ENCODE measurements at places on chromosomes 7 and 10.

DNA sequence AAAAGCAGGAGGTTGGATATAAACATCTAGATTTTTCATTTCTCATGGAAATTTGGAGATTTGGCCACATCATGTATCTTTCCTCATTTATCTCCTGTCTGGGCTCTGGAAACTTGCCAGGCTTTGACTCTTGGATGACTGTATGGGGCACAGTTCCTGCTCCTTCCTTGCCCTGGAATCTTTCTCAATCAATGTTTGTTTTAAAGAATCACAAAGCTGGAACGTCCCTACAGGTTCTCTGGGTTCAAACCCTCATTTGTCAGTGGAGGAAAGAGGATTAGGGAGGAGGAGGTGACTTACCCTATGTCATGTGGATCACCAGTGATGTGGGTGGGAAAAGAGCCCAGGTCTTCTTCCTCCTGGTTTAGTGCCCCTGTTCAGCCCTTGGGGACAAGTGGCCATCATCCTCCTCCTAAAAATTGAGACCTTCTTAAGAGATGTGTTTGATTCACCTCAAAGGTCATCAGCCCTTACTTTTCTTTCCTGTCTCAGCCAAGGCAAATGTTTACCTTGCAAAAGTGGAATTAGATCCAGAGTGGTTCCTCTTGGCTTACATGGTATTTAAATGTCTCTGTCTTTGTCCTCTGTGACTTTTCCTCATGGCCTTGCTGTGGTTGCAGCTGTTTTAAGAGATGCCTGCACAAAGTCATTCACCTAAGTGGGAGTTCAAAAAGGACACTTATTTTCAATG is 38.8 kb upstream of the PDZD8 start:
- DNase-seq: peak; percentile 62

- no peak for DNase-seq
These were observed 525 bp upstream of the CHUK start for GRCh38 chr10:100229819-100230422.

- DNase-seq: no peak
These were observed 148.4 kb downstream of the MAD1L1 start for GRCh38 chr7:2084331-2084730.

GRCh38 chr10:88230251-88230650 is 352.9 kb downstream of the RNLS start:
- no peak for DNase-seq

DNA sequence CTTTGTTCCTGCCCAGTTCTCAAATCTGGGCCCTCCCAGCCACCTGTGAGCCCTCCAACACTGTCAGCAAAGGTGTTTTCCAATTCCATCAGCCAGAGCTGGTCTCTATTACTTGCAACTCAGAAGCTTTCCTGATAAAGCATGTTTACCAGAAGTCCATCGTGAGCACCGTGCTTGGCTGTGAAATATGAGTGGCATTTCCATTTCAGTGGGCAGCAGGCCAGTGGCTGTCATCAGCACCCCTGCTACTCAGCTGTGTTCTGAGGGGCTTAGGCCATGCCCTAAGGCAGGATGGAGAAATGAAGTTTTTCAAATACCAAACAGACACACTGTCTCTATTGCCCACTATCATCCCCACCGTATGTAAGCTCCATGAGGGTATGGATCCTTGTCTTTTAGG is 12.7 kb upstream of the BNIP3 start:
- DNase-seq: no peak

- no peak for DNase-seq
These were observed 1260.9 kb upstream of the SORCS1 start for GRCh38 chr10:108425283-108425964.

- DNase-seq: no peak
These were observed 153.7 kb downstream of the FAM107B start for GRCh38 chr10:14621037-14621436.

- DNase-seq: no peak
These were observed 9.1 kb upstream of the SCART1 start for GRCh38 chr10:133444342-133445267.

GRCh38 chr7:140019606-140020005 is 43.1 kb downstream of the PARP12 start:
- no peak for DNase-seq

DNA sequence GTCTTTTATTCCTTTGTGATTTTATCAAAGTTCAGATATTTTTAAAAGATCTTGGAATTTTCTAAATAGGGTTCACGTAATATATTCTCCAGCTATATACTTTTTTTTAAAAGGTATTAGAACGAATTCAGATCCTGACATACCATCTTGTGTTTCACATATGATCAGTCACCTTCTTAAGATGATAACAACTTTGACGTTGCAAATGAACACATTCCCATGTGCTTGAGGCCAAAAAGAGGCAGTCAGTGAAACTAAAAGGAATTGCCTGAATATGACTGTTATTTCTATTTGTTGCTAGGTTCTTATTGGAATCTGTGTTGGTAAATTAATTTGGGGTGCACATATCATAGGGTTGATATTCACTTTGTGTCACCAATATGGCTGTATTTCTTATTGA is 310.1 kb downstream of the MDFIC start:
- no peak for DNase-seq

DNA sequence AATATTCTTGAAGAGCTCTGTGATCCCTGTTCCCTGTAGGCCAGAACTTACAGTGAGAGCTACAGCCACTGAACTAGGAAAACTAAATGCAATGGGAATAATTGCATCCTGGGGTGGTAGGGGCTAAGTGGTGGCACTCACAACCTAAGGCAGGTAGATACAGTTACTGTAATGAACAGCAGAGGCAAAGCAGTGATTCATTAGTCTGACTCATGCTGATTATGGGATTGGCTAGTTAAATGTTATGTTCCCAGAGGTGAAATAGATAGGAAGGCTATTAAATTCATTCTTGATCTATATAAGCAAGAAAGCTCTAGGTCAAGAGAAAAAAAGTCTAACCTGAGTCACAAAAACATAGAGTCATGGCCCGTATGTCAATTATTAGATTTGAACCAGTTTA is 173.1 kb upstream of the MALRD1 start:
- no peak for DNase-seq

- DNase-seq: no peak
These were observed 36.2 kb upstream of the ACTR3B start for GRCh38 chr7:152723364-152723763.

- no peak for DNase-seq
These were observed 15.9 kb upstream of the RAPGEF5 start for GRCh38 chr7:22372863-22373262.

GRCh38 chr10:21022821-21023220 is 125.7 kb upstream of the NEBL start:
- no peak for DNase-seq

DNA sequence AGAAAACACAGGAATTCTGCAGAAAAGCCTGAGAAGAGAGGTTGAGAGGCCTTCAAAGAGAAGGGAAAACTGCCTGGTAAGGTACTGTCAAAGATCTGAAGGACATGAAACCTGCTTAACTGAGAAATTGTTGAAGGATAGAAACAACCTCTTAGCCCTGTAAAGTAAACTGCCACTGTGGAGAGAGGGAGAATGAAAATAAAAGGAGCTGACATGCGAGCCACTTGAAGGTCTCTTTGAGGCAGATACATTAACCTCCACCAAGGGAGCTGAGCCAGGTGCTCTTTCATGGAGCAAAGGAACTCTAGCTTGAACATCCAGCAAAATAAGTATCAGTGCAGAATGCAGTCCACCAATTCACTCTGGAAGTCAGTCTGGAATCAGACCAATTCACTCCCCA is 108.8 kb upstream of the FEZF1 start:
- no peak for DNase-seq

DNA sequence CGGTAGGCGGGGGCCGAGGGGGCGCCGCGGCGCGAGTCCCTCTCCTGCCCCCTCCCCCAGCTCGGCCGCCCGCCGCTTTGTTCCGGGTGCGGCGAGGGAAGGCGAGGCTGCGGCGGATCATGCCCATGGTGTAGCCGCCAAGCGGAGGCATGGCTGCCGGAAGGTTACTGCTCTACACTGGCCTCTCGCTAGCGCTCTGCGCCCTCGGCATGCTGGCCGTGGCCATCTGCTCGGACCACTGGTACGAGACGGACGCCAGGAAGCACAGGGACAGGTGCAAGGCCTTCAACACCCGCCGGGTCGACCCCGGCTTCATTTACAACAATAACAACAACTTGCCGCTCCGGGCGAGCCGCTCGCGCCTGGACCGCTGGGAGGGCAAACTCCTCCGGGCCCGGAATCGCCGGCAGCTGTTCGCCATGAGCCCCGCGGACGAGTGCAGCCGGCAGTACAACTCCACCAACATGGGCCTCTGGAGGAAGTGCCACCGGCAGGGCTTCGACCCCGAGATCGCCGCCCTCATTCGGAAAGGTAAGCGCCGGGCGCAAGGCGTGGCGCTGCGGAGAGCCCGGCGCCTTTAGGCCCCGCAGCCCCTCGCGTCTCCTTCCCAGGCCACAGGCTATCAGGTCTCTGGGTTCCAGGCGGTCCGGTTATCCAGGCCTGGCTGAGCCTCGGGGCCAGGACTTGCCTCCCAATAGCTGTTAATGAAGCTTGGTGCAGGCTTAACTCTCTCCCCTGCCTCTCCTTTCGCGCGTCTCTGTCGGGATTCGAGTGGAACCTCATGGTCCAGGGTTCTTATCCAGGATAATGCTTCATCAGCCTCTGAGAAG is 513 bp downstream of the TMEM178B start:
- no peak for DNase-seq

- DNase-seq: no peak
These were observed 14.3 kb downstream of the ZC3HAV1 start for GRCh38 chr7:139095194-139095659.

GRCh38 chr7:106112972-106113421 is 885 bp upstream of the SYPL1 start:
- no peak for DNase-seq

- no peak for DNase-seq
These were observed 103.0 kb upstream of the LRRTM3 start for GRCh38 chr10:66822801-66823200.

GRCh38 chr10:99661377-99661763 is 2.1 kb downstream of the ENTPD7 start:
- DNase-seq: peak; percentile 86

GRCh38 chr7:157016024-157016351 is 5.5 kb upstream of the MNX1 start:
- no peak for DNase-seq

GRCh38 chr7:4951304-4951703 is 7.7 kb downstream of the MMD2 start:
- no peak for DNase-seq

DNA sequence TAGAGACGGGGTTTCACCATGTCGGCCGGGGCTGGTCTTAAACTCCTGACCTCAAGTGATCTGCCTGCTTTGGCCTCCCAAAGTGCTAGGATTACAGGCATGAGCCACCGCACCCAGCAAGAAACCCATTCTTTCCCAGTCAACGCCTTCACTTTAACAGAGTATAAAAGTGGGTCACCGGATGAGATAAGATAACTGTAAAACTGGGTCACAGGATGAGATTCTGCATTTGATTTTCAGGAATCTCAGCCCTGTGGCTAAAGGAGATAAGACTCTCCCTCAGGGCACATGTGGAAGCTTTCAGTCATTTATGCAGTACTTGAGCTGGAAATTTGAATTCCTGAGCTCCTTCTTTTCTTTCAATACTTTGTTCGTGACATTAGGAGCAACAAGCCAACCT is 70.8 kb downstream of the LRRC17 start:
- DNase-seq: peak; percentile 35

GRCh38 chr10:126544565-126544964 is 125.9 kb downstream of the C10orf90 start:
- DNase-seq: no peak

DNA sequence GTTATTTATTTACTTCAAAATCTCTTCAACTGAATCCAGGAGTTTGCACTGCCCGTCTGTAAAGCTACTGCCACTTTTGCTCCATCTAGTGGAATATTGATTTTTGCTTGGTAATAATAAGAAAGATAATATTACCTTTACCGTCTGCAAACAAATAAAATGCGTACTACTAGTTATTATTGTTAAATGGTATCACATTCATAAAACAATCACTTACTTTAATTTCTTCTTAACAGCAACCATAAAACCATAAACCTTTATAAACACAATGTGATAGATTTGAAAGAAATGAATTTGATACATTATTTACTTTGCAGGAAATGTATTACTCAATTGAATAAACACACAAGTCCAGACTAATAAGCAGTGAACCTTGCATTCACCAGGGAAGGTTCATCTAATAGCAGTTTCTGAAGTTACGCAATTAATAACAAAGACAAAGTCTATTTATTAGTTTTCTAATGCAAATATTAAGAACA is 6.4 kb downstream of the AGMO start:
- peak; percentile 69 for DNase-seq

DNA sequence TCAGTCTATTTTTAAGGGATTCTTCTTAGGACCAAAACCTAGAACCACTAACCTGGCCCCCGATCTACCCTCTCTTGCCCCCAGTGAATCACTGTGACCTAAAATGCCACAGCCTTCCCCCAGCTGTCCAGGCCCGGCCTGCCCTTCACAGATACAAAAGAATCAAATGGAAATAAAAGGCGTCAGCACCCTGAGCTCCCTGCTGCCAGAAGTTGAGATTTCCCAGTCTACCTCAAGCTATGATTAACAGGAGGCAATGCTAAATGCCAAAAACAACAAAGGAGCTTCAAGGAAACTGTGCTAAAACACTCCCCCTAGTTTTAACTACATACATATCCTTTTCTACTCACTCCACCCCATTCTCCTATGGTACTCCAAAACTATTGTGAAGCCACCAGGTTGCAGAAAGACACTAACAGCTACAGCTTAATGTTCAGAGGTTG is 67.8 kb downstream of the GSAP start:
- DNase-seq: peak; percentile 48

GRCh38 chr10:129424978-129425377 is 42.1 kb upstream of the MGMT start:
- no peak for DNase-seq

- DNase-seq: peak; percentile 60
These were observed 82.3 kb upstream of the GPR26 start for GRCh38 chr10:123583639-123584418.

GRCh38 chr7:51060536-51060935 is 256.1 kb downstream of the COBL start:
- no peak for DNase-seq

GRCh38 chr7:14177876-14178275 is 188.4 kb upstream of the ETV1 start:
- no peak for DNase-seq

GRCh38 chr7:128909625-128910568 is 612 bp downstream of the KCP start:
- peak; percentile 48 for DNase-seq

- DNase-seq: no peak
These were observed 119.0 kb downstream of the BICC1 start for GRCh38 chr10:58631715-58632114.

GRCh38 chr10:58712141-58712540 is 199.5 kb downstream of the BICC1 start:
- no peak for DNase-seq

DNA sequence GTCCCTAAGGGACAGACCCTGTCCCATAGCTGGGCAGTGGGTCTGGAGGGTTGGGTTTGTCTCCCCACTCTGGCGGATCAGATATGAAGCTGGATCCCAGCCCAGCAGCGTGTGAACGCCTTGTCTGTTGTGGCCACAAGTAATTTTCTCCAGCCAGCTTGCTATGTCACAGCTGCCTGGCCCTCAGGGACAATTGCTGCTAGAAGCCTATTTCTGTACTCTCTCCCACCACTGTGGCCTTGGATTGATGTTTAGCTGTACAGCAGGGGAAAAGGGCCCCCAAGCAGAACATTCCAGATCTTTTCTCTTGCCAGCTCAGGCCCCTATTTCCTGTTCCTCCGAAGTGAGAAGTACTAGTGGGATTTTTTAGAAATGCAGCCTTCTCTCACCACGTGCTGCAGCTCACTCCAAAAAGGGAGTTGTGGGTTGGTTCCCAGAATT is 53.5 kb upstream of the WAC start:
- DNase-seq: no peak

- DNase-seq: no peak
These were observed 32.1 kb upstream of the HECTD2 start for GRCh38 chr10:91378061-91378460.

GRCh38 chr10:123999261-123999660 is 94.1 kb downstream of the CHST15 start:
- no peak for DNase-seq

Data from fibroblast of skin of back (primary cell).